ENCODE measurements at places on chromosomes 4 and X. TPM values are rescaled to one million over a fixed set of nuclear protein-coding genes. Genes with fewer than 3 reads are reported as not detected.
A peak's percentile ranks its signal among the peaks of the same experiment; 100 is the strongest.

The RADX gene
- total RNA-seq: 4.7 TPM

GRCh38 chr4:87469390-87469789, 47.0 kb downstream of the NUDT9 start:
- no peak for DNase-seq

DNA sequence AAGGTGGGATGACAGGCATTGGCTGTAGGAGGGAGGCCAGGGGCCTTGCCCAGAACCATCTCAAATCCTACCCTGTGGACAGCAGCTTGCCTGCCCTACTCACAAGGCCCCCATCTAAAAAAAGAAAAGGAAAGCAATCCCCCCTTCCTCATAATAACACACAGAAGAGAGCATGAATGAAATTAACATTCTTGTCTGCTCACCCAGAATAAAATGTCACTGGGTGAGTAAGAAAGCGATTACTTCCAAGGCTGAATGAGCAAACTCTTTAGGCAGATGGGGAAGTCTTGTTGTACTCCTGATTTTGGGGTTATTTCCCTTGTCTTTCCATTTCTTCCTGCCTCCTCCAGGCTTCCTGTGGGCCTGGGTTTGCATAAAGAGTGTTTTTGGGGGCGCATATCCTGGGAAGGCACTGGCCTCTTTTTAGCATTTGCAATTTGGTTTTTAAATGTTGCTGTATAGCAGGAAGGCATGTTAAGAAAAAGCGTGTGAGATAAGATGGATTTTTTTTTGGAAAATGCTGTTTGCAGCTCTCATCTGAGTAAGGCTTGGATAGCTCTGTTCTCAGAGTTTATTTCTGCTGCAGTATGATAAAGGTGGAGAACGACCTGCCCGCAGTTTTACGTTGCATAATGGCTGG, 248.3 kb upstream of the GATB start:
- DNase-seq: peak; percentile 58

The GNRHR gene
- not detected for total RNA-seq

DNA sequence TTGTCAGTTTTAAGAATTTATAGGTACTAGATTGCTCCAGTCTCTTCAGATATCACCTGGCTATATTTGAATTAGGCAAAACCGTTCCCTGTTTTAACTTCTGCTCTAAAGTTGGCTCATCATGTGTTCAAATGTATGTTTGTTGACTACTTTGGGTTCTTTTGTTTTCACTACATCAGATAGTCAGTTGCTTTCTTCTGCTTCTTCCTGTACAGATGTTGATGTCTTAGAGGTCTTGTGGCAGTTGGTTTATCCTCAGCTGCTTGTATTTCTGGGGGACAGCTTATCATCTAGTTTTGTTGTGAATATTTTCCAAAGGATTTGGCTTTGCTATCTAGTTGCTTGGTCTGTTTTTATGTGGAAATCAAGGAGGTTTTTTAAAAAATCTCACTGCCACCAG, 28.0 kb downstream of the TBC1D19 start:
- no peak for DNase-seq

The ANK2 gene
- total RNA-seq: 21.1 TPM

The MMRN1 gene
- 28.9 TPM for total RNA-seq

DNA sequence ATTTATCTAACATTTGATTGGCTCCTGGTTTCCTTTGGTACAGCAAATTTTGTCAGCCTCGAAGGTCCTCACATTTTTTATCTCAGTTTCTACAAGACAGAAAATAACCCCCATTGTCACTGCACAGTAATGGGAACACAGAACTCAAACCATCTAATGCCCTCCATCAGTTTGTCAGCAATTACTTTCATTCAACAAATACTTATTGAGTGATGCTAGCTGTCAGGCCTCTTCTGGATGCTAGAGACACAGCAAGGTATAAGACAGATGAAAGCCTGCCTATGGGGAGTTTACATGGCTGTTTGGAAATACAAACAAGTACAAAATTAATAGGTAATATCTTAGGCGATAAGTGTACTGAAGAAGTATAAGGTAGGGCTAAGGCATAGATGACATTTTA, 5.0 kb upstream of the HTN3 start:
- no peak for DNase-seq

- DNase-seq: no peak
Measured at GRCh38 chr4:56008206-56008605, 59.5 kb downstream of the CEP135 start.

- DNase-seq: no peak
Measured at GRCh38 chrX:16855363-16856075, 14.6 kb downstream of the RBBP7 start.

The ATXN3L gene
- total RNA-seq: not detected

DNA sequence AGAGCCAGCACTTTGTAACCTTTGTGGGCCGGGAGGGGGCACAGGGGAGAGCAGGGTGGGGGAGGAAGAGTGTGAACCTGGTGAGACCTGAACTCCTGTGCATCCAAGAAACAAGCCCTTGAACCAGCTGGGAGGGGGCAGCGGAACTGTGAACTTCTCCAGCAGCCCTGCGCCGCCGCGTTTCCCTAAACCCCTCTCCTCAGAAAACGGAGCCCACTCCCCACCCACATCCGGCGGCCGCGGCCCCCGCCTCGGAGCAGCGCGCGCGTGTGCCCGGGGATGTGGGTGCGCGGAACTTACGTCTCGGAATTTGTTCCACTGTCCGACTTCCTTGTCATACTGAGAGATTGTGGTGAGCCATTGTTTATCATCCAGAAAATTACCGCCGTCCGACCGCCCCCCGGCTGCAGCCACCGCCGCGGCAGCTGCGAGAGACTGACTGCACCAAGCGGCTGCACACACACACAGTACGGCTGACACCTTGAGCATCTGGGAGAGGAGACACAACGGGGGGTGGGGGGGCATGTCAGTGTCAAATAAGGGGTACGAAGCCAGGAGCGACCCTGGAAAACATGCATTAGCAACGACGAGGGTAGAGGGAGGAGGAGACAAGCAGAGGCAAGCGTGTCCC, 494 bp downstream of the SPOCK3 start:
- peak; percentile 73 for DNase-seq

The WDFY3 gene
- total RNA-seq: 151 TPM

DNA sequence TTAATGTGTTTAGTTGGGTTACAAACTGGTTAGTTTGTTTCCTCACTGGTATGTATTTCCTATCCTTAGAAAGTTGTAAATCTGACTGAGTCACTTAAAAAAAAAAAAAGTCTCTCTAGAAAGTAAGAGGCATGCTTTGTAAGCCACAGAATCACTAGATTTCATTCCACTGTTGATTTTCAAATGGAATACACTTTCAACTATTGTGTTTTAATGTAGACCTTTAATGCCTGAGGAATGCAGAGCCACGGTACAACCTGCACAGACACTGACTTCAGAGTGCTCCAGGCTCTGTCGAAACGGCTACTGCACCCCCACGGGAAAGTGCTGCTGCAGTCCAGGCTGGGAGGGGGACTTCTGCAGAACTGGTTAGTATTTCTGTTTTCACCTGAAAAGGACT, 88.6 kb downstream of the HHIP start:
- no peak for DNase-seq

The ACOX3 gene
- 21.7 TPM for total RNA-seq

The ARX gene
- total RNA-seq: 0.31 TPM

DNA sequence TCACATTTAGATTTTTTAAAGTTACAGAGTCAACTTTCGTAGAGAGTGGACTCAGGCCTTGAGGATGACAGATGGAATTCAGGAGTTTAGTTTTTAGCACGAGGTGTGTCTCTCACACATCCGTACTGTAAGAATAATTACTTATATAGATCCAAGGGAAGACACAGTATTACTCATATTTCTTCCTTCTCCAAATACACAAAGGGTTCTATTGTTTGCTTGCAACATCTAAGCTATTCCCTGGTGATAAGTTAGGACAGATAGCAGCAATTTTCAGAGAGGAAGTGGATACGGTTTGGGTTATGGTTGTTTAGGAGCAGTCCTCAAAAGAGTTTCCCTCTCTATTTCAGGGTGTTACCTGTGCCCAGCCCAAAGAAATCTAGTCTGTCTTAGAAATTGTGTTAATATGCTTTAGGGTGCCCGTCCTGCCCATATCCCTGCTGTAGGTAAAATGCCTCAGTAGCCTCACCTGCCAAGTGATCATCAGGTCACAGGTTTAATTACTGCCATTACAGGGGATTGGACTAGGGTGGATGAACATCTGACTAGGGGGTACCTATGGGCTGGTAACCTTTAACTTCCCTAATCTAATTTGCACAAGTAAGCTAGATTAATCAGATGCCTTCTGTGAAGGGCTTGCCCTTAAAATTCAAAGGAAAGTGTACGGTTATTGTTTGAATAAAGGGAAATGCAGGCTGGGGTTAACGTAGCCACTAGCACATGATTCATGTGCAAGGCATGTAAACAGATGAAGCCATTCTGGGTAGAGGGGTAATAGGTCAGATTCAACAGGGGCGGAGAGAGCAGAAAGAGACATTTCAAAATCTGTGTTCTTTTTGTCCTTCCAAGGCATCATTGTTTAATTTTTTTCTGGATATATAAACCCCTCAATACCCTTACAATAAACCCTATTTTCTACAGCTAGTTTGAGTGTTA, 8.7 kb upstream of the PPP3CA start:
- no peak for DNase-seq

DNA sequence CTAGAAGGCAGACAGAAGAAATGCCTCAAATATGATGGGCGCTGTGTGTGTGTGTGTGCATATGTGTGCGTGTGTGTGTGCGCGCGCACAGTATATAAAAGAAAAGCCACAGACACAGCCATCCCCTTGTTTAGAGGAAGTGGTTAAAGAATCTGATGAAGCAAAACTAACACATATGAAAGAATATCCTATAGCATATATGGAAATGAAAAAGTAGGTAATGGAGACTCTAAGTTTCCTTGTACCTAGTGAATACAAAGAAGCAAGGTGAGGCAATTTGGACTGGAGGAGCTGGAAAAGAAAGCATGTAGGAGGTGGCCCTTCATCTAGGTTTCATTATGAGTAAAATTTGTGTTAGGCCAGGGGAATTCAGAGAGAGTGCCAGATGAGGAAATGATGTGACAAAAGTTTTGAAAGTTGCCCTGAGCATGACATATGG, 58.6 kb upstream of the MCF2 start:
- no peak for DNase-seq

DNA sequence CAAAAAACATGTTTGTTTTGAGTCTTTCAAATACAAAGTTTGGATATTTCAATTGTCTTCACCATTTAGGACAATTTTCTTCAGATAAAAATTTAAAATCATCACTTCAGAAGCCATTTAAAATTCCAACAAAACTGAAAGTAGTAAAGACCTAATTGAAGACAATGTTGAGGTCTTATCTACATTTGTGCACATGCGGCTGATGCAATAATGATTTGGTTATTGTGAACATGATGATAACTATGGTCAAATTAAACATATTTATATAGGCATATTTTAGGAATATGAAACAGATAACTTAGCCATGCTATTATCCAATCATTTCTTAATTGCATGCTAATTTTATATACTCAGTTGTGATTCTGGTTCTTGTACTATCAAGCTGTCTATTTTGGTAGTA, 407.5 kb downstream of the GALNTL6 start:
- DNase-seq: no peak

DNA sequence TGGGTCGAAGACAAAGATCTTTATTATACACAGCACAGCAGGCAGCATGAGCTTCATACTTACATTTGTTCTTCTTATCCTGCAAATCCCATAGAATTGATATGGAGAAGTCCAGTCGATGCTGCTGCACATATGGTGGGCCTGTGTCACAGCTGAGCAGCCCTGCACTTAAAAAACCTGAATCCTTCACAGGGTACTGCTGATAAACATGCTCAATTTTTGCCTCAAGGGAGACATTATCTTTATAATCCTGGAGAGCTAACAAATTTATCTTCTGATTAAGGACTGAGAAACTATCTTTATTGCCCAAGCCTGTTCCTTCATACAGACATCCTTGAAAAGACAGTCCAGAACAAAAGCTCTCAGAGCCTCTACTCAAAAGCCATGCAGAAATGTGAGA, 434.4 kb upstream of the FAM47C start:
- no peak for DNase-seq

The IL2 gene
- total RNA-seq: not detected

The RIPPLY1 gene
- total RNA-seq: 0.50 TPM
